Stimulated activated CD8-positive, alpha-beta memory T cell treated with anti-CD3 and anti-CD28 coated beads, Interleukin-4, amount 100 ng/mL, for 4 hours (primary cell): ENCODE measurements at places on chromosomes 12 and 14.

DNA sequence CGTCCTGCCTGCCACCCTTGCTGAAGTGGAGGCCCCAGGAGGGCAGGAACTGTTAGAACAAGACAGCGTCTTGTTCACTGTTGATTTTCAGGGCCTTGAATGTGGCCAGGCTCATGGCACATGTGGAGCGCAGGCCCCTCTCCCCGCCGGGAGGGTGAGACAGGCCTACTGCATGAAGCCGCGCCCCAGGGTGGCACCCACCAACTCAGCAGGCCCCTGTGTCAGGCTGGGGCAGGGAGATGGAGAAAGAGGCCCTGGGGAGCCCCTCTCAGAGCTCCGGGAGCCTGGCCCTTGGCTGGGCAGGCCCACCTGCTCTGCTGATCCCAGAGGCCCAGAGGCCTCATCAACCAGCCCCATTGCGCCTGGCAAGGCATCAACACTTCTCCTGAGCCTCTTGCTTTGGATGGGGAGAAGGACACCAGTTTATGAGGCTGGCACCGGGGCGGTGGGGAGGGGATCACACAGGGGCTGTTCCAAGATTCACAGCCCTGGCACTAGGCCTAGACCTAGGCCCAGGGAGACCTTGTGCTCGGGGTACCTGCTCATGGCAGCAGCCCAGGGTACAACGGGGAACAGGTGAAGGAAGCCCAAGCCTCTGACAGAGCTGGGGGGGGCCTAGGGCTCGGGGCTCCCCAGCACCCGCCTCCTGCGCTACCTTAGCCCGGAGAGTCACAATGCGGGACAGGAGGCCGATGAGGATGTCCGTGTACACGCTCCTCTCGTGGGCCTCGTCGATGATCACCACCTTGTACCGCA is 18.1 kb downstream of the DHX37 start:
- DNase-seq: no peak

DNA sequence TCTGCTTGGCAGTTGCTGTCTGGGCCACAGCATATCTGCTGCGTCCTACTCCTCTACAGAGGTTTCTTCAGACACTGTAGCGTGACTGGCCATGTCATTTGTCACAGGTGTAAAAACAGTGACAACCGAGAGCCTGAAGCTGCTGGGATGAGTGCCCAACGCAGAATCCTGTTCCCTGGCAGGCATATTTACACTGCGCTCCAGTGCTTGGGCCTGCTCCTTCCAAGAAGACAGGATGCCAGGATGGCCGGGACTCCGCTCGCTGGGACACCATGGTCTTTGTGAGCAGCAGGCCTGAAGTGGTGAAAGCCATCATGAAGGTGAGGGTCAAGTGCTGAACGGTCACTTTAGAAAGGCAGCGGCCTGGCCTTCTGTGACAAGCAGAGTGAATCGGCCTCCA is 171.4 kb downstream of the EMP1 start:
- no peak for DNase-seq

- no peak for DNase-seq
These were observed 27.1 kb upstream of the DICER1 start for GRCh38 chr14:95184413-95184790.

DNA sequence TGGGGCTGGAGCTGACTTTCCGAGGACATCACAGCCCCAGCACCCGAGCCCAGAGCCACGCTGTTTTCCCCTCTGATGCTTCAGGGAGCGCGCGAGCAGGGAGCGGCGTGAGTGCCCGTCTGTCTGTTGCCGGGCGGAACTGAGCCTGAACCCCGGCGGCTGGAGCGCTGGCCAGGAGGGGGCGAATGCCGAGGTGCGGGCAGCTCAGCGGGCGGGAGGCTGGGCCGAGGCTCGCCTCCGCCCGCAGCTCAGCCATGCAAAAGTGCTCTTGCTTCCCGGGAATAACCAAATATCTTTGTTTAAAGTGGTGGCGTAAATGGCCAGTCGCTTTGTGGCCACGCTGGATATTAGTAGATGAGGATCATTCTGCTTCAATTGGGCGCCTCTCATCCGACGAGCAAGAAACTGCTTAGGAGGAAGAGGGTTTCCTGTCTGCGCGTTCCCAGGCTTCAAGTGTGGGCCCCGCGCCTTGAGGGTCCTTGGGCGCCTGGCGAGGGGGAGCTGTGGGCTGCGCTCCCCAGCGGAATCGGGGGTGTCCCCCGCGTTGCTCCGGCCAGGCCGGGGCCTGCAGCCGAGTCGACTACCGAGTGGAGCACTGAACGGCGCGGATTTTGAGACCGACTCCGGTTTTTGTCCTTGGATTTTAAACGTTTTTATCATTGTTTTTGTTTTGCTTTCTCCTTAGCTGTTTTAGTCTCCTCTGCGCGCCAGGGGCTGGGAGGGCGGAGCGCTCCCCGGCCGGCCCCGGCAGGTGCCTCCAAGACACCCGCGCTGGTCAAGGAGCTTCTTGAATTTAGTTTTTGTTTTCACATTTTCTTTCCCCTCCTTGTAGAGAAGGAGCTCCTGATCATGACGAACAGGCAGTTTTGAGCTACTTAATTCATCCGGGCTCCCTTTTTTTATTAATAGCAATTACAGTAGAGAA is 831 bp upstream of the NKX2-1 start:
- no peak for DNase-seq

GRCh38 chr12:21541773-21542172 is 15.7 kb downstream of the SPX start:
- DNase-seq: no peak

GRCh38 chr14:22515929-22516328 is 73.1 kb downstream of the DAD1 start:
- DNase-seq: no peak

GRCh38 chr12:54358191-54358944 is 5.9 kb downstream of the GPR84 start:
- no peak for DNase-seq

DNA sequence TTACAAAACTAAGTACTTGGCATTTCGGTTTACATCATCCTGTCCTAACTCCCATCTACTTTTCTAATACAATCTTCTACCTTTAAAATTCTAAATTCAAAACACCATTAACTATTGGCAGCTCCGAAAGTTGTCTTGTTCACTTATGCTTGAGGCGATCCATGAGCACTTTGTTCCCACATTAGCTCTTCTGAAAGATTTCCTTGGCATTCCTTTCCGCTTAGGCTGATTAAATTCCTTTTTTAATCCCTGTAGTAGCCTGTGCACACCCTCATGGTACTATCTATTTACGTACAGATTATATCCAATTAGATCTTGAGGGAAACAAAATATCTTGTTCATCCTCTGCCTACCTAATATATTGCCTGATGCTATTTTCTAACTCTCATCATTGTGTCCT is 480.7 kb downstream of the PRKD1 start:
- DNase-seq: no peak

GRCh38 chr14:79971330-79971729 is 240.0 kb downstream of the DIO2 start:
- no peak for DNase-seq

DNA sequence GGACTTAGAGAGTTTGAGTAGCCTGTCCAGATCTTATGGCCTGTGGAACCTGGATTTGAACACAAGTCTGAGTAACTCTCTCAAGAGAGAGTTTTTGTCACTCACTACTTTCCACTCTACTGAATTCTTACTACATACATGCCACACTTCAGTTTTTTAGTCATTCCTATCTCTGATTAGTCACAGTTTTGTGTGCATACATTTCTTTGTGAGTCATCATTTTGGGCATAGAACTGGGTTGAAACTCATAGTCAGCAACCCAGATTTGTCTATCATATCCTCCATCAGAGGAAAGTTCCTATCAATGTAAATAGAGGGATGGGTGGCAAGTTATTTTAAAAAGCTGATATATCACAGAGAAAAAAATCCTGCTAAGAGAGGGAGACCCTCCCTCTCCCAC is 42.9 kb downstream of the FLRT2 start:
- no peak for DNase-seq

DNA sequence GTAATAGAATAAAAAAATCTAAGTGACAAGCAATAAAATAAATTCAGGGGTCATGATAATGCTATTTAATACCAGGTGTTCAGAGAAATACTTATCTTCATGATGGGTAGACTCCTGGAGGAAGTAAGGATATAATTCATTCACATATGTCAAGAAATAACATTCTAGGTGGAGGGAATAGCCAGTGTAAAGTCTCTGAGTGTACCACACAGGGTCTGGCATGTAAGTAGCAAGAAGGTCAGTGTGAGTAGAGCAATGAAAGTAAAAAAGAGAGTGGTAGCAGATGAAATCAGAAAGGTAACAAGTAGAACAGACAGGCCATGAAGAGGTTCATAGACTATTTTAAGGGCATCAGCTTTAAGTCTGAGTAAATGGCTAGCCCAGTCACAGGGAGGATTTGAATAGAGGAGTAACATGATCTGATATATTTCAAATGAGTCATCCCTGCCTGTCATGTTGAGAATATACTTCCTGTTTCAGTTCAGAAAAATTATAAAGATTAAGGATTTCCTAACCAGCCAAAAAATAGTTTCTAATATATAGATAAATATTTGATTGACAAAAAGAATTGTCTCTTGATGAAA is 519.9 kb downstream of the C12orf50 start:
- no peak for DNase-seq

DNA sequence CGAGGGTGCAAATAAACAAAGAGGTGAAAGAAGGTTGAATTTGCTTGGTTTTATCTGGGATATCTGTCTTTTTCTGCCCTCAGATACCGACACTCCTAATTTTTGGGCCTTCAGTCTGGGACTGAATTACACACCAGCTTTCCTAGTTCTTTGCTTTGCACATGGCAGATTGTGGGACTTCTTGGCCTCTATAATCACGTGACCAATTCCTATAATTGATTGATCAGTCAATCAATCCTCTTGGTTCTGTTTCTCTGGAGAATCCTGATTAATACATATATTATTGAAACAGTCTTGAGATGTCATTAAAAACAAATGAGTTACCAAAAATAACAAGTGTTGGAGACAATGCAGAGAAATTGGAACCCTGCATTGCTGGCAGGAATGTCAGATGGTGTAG is 62.7 kb downstream of the SUDS3 start:
- DNase-seq: no peak

- peak; percentile 28 for DNase-seq
These were observed at the start of gene OASL for GRCh38 chr12:121038861-121039668. Gene OASL, minus strand, starts transcription at chr12:121039246. Its CDS starts 275 bp downstream, at chr12:121038971.

- DNase-seq: no peak
These were observed 38.8 kb upstream of the LRRC10 start for GRCh38 chr12:69649529-69649928.

- DNase-seq: no peak
These were observed 44.8 kb downstream of the CPSF6 start for GRCh38 chr12:69284131-69284530.

DNA sequence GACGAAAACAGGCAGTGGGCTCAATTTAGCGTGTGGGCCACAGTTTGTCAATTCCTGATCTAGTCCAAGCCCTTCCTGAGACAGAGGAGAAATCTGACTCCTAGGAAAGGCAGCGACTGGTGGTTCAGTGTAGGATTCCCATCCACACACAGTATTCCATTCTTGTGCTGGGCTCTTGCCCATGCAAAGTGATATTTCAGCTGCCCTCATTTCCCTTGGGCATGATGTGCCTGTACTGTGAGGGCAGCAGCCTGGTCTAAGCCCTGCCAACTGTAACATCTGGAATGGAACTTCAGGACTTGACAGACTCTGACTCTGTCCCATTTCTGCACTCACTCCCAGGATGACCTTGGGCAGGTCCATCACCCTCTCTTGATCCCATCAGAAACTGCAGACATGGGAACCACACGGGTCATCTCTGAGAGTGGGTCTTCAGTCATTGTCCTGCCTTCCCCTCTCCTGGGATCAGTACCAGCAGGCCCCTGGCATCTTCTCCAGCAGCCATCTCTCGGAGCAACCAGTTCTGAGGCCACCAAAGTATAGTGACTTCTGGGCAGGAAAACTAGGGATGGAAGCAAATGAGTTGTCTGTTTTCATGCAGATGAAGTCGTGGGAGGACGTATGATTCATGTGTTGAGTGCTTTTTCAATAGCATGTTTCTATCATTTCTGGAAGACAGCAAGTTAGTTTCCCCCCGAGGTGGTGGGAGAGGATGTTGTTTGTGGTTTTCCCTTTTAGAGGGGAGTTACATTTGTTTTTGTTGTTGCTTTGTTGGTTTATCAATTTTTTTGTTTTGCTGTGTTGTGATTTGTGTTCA is 54.2 kb upstream of the BCL2L14 start:
- DNase-seq: no peak

DNA sequence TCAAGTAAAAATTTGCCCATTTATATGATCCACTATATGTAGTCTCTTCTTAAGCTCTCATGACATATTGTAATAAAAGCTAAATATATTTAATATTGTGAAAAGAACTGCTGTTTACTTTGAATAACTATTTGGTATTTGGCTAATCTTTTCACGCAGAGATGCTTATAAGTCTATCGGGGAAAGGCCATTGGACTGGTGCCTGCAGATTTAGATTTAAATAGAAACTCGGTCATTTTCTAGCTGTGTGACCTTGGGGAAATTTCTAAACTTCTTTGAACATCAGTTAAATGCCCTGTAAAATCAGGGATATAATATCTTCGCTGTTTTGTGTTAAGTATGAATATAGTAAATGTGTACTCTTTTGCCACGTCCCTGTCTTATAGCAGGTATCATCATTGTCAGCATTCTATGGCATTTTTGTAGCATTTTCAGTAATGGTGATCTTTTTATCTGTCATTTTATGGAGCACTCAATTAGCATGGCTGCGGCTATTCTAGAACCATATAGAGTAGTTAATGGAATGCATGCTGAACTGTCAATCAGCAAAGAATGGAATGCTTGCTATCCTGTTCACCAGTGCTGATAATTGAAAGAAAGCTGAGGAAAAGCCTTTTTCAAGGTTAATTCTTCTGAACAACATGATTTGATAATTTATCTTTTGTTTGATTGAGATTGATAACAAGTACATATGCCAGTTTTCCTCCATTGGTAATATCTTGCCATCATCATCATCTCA is 181.2 kb downstream of the TMTC2 start:
- DNase-seq: no peak

DNA sequence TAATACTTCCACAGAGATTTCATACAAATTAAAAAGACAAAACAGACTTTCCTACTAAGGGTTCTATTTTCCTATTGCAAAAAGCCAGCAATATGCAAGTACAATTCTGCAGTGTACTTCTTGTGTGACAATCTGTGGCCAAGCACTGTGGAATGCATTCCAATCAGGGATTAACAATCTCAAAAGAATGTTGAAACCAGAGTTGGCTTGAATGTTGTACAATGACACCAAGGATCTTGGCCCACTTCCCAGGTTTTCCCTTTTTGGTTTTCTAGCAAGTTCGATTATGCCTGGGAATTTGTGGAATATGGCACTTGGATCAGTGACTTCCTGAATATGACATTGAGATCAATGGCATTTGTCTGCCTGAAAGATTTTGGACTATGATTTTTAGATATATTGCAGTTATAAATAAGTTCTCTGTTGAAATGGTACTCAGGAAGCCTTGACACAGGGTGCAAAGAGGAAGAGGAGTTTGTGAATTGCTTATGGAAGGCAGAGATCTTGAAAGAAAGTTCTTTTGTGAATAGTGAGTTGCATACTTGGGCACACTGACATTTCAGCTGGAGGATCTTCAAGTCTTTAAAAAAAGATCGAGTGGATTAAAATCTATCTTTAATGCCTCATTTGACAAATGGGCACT is 81.4 kb upstream of the FERMT2 start:
- no peak for DNase-seq

DNA sequence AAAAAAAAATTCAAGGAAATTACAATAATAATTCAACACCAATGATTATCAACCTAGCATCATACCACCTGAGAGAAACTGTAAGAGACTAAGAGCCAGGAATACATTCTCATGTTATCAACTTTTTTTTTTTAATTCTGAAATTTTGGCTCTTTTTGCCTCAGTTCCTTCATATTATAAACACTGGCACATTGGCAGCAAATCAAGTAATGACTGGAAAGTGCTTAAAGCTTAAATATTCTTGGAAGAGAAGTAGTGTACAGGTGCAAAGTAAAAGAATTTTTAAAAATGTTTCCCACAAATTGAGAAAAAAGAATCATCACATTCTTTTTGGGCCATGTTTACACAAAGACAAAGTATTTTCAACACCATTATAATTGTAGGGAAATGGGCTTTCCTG is 296.9 kb upstream of the SOX5 start:
- DNase-seq: no peak
